ENCODE measurements at places on chromosomes 5 and 9. TPM values are rescaled to one million over a fixed set of nuclear protein-coding genes. Genes with fewer than 3 reads are reported as not detected.

GRCh38 chr5:83583859-83584258 lies 112.3 kb downstream of the VCAN start:
- DNase-seq: peak; percentile 82

GRCh38 chr5:168683247-168683926 lies 104.2 kb upstream of the PANK3 start:
- DNase-seq: no peak

- no peak for DNase-seq
Measured at GRCh38 chr5:9841516-9842170, 211.5 kb upstream of the TAS2R1 start.

GRCh38 chr9:134735441-134736175 lies 94.0 kb downstream of the COL5A1 start:
- no peak for DNase-seq

- DNase-seq: no peak
Measured at GRCh38 chr5:32752411-32752810, 41.3 kb downstream of the NPR3 start.

DNA sequence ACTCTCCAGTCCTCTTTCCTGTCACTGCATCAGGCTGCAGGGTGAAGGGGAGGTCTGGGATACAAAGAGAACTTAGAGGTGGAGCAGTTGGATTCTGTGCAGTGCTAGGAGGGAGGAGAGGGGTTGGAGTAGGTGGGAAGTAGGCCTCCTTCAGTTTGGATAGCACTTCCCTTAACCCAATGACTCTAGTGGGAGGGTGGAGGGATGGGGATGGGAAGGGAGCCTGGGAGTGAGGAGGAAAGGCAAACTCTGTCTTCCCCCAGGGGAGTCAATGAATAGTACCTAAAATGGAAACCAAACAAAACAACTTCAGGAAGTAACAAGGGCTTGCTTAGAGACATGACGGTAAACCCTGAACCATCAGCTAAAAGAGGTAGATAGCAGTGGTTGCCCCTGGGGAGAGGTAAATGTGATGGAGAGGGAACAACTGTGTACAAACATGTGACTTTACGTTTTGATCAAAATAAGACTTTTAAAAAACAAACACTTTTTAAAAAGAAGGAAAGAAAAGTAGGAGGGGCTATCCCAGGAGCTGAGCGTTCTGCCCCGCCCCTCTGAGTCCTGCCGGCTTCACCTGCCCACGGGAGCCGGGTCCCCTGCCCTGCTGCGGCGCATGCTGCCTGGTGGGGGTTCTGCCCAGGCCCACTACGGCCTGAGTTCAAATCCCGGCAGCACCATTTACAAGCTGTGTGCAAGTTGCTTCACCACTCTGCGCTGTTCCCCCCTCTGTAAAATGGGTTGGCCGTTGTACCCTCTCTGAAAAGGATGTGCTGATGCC lies 30.9 kb downstream of the GSN start:
- DNase-seq: no peak

DNA sequence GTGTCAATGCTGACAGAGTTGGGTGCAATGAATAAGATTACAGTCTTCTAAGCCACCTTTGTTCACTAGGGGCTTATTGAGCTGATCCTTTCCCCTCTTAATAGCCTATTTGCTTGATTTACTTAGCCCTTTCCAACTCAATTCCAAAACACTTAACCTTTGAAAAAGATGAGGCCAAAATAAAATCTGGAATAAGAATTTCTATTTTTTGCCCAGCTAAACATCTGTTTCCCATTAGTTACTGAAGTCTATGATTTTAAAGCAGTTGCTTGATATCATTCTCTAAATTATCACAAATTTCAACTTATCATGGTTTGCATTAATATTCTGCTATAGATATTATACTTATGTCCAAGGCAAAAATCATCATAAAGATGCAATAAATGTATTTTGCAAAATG lies 1272.0 kb upstream of the ACO1 start:
- no peak for DNase-seq

GRCh38 chr9:86342269-86342668 lies 11.9 kb downstream of the TUT7 start:
- no peak for DNase-seq

DNA sequence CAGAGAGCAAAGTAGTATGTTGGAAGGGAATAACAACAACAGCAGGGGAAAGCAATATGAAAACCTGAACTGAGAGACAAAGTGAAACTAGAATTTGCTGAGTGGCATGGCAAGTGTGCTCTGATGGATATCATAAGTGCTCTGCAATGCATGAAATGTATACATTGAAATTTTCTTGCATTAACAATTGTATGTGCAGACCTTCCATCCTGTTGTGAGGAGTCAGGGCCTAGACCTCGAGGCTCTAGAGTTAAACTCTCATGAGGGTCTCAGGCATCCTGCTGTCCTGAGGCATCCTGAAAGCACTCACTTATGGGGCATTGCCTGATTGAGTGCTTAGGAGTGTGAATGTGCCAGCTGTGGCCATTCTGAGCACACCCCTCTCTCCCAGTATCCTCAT lies 1.1 kb downstream of the ECM2 start:
- no peak for DNase-seq

- DNase-seq: no peak
Measured at GRCh38 chr5:116382032-116382873, 192.4 kb downstream of the SEMA6A start.

- DNase-seq: no peak
Measured at GRCh38 chr9:34443533-34443932, 14.8 kb downstream of the FAM219A start.

- no peak for DNase-seq
Measured at GRCh38 chr9:34127035-34127948, 794 bp upstream of the DCAF12 start.

DNA sequence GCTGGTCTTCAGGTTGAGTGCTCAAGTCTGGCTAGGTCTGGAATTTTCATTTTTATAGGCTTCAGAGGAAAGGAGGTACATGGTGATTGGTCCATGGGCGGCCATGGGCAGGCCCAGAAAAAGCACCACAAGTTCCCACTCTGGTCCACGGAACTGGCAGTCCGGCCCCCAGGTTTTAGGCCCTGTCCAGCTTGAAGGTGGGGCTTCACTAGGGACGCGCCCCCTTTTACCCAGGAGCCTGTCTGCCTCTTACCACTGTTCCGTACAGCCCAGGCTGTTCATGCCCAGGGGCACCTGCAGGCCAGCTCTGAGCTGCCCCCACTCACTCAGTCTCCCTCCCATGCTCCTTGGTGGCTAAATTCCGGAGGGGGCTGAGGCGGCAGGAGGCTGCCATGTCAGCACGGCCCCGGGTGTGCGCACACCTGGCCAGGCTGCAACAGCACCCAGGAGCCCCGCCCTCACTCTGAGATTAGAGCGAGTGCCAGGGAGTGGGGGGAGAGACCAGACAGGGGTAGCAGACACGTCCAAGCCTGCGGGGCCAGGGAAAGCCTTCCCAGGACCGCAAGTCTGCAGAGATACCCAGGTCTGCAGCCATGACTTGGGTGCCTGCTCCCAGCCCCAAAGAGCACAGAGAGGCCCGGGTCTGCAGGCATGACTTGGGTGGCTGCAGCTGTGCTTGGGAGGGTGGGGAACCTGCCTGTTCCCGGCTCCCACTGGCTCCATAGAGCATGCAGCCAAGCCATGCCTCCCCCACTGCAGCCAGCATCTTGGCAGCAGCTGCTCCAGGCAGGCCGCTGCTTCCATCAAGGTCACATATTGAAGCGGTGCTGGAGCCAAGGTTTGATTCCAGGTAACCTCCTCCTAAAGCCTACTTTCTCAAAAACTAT lies 390.2 kb upstream of the SGCD start:
- DNase-seq: no peak

GRCh38 chr9:107751567-107752210 lies 262.1 kb upstream of the KLF4 start:
- peak; percentile 37 for DNase-seq

- DNase-seq: no peak
Measured at GRCh38 chr9:131873335-131873734, 133.5 kb upstream of the RAPGEF1 start.

- no peak for DNase-seq
Measured at GRCh38 chr5:146084376-146084775, 21.0 kb downstream of the PLAC8L1 start.

- DNase-seq: no peak
Measured at GRCh38 chr9:137076636-137077009, 694 bp upstream of the UAP1L1 start.

DNA sequence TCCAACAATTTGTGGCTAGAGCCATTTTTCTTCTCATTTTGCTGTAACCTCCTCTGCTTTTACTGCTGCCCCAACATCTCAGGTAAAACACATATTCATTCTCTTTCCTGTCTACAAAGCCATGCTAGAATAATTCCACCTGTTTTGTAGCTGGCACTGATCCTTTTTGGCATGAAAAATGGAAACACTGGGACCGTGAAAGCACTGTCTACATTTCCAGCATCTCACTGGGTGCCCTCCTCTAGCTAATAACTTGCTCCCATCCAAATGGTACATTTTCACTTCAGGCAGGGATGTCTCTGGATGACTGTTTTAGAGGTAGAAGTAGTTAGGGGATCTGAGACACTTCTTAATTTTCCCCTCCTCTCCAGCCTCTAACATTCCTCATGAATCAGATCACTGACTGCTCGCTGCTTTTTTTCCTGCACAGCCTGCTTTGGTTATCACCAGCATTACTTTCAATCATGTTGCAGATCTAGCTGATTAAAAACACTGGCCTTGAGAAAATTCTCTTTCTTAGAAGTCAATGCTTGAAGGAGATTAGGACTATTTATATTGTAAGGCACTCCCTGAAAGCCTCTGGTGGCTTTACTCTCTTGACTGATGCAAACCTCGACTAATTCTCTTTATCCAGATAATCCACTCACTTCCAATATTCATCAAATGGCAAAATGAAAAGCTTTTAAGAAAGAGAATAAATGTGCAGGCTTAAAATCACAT lies 1312.6 kb upstream of the DMAC1 start:
- no peak for DNase-seq

- peak; percentile 1 for DNase-seq
Measured at GRCh38 chr9:24245988-24246387, 299.7 kb downstream of the IZUMO3 start.

GRCh38 chr9:100216178-100216787 lies 117.2 kb downstream of the INVS start:
- peak; percentile 20 for DNase-seq

GRCh38 chr9:136546697-136547501 lies 1.1 kb upstream of the NOTCH1 start:
- DNase-seq: peak; percentile 89

- DNase-seq: no peak
Measured at GRCh38 chr5:3218916-3219650, 376.5 kb upstream of the IRX1 start.

- no peak for DNase-seq
Measured at GRCh38 chr5:96404191-96404867, 28.7 kb downstream of the PCSK1 start.

- no peak for DNase-seq
Measured at GRCh38 chr5:6791031-6791430, 77.8 kb downstream of the TENT4A start.

- DNase-seq: no peak
Measured at GRCh38 chr9:136769710-136770191, 5.4 kb upstream of the LCN15 start.

DNA sequence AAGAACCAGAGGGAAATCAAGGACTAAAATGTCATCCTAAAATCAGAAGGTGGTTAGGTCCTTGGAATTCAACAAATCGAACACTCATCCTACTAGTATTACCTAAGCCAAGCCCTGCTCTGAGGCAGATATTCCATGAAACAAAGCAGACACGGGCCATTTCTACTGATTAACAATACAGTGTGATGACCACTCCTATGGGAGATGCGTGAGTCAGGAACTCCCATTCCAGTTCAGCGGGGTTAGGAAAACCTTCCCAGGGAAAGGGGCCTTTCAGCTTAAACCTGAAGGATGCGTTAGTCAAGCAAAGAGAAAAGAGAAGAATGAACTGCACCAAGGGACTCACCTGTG lies 117.8 kb upstream of the LHFPL2 start:
- DNase-seq: no peak

- no peak for DNase-seq
Measured at GRCh38 chr5:178434851-178435250, 155.3 kb downstream of the COL23A1 start.

DNA sequence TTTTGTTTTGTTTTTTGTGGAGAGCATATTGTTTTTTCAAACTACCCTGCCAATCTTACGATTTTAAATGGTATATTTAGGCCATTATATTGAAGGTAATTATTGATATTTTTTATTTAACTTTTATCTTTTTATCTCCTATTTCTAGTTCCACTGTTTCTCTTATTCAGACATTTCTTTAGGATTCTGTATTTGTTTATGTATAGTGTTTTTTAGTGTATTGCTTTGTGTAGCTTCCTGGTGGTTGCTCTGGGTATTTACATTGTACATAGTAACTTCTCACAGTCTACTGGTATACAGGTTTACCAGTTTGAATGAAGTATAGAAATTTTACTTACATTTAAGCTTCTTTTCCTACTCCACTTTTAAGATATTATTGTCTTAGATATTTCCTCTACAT lies 63.2 kb downstream of the ERCC6L2 start:
- no peak for DNase-seq

GRCh38 chr5:124001036-124001615 lies 489.1 kb downstream of the CSNK1G3 start:
- DNase-seq: no peak

DNA sequence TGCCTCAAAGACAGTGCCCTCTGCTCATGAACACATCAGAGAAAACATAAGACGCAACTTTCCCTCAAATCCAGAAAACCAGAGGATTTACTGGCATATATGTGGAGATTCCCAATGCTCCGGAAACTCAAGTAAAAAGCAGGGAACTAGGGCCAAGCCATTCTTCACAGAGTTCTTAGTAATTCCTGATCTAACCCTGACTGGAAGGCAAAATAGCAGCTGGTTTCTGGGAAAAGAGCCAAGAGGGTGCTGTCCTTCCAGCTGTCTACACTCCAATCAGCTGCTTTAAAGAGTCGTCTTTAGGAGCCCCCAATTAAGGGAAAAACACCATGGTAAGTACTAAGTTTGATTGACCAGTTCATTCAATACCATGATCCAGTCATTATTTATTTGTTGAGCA lies 49.6 kb downstream of the GNA14 start:
- DNase-seq: peak; percentile 84

DNA sequence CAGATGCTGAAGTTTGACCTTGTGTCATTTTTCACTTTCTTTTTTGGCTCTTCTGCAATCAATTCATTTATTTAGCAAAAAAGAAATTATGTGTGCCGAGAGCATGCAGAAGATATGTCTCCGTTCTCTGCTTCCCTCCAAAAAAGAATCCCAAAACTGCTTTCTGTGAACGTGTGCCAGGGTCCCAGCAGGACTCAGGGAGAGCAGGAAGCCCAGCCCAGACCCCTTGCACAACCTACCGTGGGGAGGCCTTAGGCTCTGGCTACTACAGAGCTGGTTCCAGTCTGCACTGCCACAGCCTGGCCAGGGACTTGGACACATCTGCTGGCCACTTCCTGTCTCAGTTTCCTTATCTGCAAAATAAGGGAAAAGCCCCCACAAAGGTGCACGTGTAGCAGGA lies 2.4 kb downstream of the FGFR4 start:
- DNase-seq: no peak

The PPP3R2 gene
- not detected for total RNA-seq

The BSPRY gene
- not detected for total RNA-seq

The PCDH1 gene
- 2.3 TPM for total RNA-seq

The ACTBL2 gene
- under 0.01 TPM for total RNA-seq

The NKD2 gene
- total RNA-seq: under 0.01 TPM

The CAPSL gene
- 0.33 TPM for total RNA-seq

The ANKRD20A1 gene
- total RNA-seq: under 0.01 TPM

The IFNA13 gene
- total RNA-seq: not detected

The CNTLN gene
- 16.7 TPM for total RNA-seq
